ENCODE measurements at places on chromosomes 1 and 21. TPM values are rescaled to one million over a fixed set of nuclear protein-coding genes. Genes with fewer than 3 reads are reported as not detected.

- no peak for DNase-seq
Measured at GRCh38 chr1:11273595-11274234, 717 bp downstream of the UBIAD1 start.

- DNase-seq: peak; percentile 35
Measured at GRCh38 chr1:110170766-110171733, 20.8 kb downstream of the SLC6A17 start.

DNA sequence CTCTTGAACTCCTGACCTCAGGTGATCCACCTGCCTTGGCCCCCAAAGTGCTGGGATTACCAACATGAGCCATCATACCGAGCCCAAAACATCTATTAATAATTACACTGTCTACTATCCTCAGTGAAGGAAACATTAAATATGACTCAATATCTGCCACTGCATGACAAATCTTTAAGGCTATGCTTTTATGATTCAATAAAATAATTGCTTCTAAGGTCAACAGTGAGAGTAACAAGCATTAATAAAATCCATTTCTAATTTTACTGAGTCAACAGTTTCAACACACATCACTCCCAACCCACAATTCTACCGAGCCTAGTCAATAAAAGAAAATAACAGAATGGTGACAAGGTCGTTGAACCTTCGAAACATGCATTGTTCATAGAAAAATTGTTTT lies 125.5 kb upstream of the CHRM3 start:
- DNase-seq: no peak

- DNase-seq: peak; percentile 91
Measured at GRCh38 chr1:179706339-179706941, 36.7 kb upstream of the FAM163A start.

- DNase-seq: no peak
Measured at GRCh38 chr1:108845446-108845845, 11.4 kb downstream of the AKNAD1 start.

GRCh38 chr1:119453021-119453420 lies 38.1 kb downstream of the HSD3B2 start:
- peak; percentile 9 for DNase-seq

- no peak for DNase-seq
Measured at GRCh38 chr1:108678706-108679105, 13.4 kb upstream of the PRPF38B start.

GRCh38 chr1:156933136-156933535 lies 12.7 kb downstream of the LRRC71 start:
- no peak for DNase-seq

DNA sequence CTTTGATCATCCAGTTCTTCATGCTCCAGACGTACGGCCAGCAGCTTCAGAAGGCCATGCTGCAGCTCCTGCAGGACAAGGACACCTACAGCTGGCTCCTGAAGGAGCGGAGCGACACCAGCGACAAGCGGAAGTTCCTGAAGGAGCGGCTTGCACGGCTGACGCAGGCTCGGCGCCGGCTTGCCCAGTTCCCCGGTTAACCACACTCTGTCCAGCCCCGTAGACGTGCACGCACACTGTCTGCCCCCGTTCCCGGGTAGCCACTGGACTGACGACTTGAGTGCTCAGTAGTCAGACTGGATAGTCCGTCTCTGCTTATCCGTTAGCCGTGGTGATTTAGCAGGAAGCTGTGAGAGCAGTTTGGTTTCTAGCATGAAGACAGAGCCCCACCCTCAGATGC lies 32.5 kb downstream of the MX1 start:
- DNase-seq: no peak

- no peak for DNase-seq
Measured at GRCh38 chr1:38891753-38892152, 10.4 kb upstream of the GJA9 start.

DNA sequence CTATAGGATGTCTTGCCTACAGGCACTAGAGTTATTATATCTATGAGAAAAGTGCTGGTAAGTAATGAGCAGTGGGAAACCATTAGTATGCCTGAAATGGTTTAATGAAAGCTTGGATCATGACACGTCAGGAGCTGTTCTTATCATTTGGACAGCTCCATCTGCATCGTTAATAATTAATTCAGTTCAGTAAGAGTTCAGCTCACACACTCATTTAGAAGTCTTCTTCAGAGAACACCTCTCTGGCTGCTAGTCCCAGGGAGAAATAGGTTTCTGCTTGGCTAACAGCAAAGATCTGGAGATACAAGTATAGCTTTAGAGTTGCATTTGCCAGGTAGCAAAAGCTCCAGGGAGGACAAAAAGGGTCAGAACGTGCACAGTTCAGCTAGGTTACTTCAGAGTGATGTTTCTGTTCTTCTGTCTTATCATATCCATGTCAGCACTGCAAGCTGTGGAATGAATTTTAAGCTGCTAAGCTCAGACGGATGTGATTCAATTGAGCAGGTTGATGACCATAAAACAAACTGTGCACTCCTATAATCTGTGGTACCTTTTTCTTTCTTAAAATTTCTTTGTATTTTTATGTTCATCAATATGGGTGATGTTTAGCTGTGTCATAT lies 173.6 kb downstream of the ADGRL2 start:
- no peak for DNase-seq

DNA sequence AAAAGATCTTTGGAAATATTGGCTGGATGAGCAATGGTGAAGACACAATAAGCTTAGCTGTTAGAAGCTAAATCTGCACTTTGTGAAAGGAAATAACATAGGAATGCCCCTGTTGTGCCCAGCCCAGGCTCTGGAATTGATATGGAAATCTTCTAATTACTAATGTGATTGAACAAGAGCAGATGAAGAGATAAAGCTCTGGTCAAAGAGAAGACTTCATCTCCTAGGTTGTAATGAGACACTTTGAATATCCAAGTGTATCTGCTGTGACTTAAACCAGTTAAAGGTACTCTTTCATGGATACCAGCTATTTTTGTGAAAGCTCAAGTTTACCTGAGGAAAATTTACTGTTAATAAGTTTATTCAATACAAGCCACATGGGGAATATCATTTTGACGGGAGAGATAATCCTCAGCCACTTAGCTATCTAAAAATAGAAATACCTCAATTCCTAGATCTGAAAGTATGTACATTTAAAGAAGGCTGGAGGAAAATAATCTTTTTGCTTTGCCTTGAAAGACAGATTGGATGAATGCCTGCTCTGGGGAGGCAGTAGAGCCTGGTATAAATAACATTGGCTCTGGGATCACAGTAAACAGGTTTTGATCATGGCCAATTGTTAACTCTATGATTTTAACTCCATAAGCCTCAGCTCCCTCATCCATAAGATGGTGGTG lies 494.0 kb upstream of the B3GALT2 start:
- DNase-seq: no peak

DNA sequence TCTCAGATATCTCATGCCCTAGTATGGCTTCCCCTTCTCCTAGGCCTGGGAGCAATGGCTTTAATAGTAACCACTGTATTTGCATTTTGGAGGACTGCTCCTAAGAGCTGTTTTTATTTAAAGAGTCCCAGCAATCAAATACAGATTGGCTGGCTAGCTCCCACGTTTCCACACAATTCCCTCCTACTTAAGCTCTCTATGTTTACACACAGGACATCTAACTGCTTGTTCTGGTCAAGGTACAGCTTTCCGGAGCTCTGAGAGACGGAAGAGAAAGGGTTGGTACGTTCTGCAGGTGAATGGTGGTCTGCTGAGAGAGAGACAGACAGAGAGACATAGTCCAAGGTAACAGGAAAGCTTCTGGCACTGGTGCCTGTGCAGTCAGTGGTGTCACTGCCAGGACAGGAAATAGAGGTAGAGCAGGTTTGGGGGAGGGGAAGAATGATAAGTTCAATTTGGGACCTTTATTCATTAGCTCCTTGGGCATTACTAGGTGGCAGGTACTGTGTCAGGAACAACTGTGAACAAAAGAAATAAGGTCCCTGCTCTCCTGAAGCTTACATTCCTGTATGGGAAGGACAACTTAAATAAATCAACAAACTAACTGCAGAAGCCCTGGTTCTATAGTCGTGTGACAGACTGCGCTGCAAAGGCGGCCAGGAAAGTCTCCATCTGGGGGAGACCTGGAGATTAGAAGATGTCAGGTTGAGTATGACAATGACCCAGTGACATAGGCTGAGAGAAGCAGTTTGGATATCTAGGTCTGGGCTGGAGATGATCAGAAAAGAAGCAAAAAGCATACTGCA lies 1.2 kb upstream of the SLC25A33 start:
- peak; percentile 17 for DNase-seq

- DNase-seq: no peak
Measured at GRCh38 chr1:50644447-50645105, 221.3 kb upstream of the DMRTA2 start.

GRCh38 chr1:190138702-190139101 lies 339.0 kb downstream of the BRINP3 start:
- no peak for DNase-seq

GRCh38 chr1:10673109-10673711 lies 123.2 kb downstream of the CASZ1 start:
- no peak for DNase-seq

DNA sequence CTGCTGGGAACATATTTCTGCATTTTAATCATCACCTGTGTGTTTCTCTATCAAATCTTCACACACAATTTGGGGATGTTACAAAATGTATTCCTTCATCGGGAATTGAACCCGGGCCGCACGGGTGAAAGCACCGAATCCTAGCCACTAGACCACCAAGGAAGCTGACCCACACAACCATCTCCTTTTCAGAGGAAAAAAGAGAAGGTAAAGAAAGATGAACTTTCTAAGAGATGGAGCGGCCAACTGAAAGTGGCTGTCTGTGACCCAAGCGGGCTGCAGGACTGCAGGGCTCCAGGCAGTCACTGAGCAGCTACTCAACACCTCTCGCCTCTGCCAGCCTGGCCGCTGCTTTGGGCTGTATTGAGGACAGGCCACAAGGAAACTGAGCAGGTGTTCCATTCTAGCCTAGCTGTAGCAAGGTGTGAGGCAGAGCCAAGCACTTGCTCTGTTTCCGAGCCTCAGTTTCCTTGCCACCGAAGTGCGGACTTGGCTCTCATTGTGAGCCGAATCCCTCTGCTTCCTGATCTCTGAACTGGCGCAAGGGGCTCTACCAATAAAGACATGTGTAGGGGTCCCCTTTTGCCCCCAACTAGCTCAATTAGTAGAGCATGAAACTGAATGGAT lies 156.9 kb upstream of the NBPF11 start:
- no peak for DNase-seq

- DNase-seq: peak; percentile 53
Measured at GRCh38 chr1:185670187-185670627, 64.0 kb upstream of the HMCN1 start.

GRCh38 chr1:40984066-40984465 lies 4.6 kb downstream of the CTPS1 start:
- no peak for DNase-seq

GRCh38 chr1:110174961-110175360 lies 24.7 kb downstream of the SLC6A17 start:
- DNase-seq: no peak

GRCh38 chr1:13651279-13651678 lies 48.7 kb upstream of the PRDM2 start:
- no peak for DNase-seq

DNA sequence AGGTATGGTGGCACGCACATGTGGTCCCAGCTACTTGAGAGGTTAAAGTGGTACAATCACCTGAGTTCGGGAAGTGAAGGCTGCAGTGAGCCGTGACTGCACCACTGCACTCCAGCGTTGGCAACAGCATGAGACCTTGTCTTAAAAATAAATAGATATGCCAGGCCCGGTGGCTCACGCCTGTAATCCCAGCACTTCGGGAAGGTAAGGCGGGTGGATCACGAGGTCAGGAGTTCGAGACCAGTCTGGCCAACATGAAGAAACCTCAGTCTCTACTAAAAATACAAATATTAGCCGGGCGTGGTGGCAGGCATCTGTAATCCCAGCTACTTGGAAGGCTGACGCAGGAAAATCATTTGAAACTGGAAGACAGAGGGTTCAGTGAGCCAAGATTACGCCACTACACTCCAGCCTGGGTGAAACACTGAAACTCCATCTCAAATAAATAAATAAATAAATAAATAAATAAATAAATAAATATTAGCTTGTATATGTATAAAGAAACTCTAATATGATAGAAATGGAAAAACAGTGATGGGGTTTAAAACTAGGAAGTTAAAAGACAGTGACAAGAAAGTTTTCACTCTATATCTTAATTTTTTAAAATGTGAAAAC lies 18.8 kb downstream of the GATAD2B start:
- no peak for DNase-seq

DNA sequence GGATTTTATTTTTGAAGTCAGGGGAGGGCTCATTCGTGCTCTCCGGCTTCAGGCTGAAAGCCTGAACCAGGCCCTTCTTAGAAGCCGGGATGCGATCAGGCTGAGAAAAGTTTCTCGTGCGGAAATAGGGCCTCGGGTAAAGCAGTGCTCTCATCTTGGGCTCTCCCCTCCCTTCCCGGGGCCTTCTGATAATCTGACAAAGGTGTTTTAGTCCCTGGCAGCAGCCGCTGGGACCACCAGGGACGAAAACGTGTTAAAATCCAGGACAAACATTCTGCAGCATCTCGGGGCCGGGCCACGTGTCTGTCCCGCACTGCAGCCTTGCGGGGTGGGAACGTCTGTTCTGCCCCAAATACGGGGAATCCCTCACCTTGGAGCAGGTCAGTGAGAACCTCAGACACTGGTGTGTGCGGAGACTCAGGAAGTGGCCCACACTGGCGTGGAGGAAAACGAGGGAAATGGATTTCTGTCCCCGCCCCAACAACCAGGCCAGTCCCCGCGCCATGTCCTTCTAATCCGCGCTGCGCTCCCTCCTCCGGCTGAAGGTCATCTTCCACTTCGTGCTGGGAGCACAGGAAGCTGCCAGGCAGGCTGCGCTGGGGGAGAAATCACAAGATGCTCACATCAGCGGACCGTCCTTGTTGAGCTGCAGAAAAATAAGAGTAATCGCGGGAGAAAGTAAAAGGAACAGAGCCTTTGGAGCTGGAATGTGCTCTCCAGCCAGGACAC lies 16.6 kb upstream of the AJAP1 start:
- DNase-seq: no peak

- peak; percentile 76 for DNase-seq
Measured at GRCh38 chr1:17531682-17532487, 7.6 kb upstream of the ARHGEF10L start.

PADI2 gene
- 291 TPM for total RNA-seq

RGS13 gene
- total RNA-seq: 0.10 TPM

IFI16 gene
- 45.0 TPM for total RNA-seq

ADGRL2 gene
- 142 TPM for total RNA-seq

GCSAML gene
- 0.72 TPM for total RNA-seq

KCNA2 gene
- total RNA-seq: 4.8 TPM

VPS72 gene
- total RNA-seq: 29.2 TPM

SCNM1 gene
- 19.1 TPM for total RNA-seq

USP48 gene
- total RNA-seq: 98.1 TPM

GJA4 gene
- total RNA-seq: 25.8 TPM

CHD1L gene
- total RNA-seq: 32.7 TPM
